ENCODE measurements at places on chromosomes 12 and 14. TPM values are rescaled to one million over a fixed set of nuclear protein-coding genes. Genes with fewer than 3 reads are reported as not detected.

DNA sequence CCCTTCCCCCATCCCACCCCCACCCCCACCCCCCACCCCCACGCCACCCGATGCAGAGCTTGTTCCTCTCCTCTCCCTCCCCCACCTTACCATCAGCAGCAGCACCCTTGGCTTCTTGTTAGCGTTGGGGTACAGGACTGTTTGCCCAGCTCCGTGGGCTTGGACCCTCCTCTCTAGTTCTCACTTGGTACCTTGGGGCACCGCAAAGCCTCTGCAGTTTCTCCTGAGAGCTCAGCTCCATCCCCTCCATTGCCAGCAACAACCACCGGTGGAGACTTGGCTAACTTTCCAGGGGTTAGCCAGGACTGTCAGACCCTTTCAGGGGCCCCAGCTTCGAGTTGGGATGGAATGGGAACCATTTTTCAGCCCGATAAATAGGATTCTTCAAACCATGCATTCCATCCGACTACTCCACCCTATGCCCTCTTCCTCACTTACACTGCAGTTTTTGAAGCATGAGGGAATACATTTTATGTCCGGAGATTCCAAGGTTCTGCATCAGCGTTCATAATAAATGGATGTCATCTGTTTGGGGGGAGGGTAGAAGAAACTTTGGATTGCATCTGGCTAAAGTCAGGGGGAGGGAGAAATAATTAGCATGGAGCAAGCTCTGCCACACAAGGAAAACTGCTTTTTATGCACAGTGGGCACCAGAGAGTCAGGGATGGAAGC, 1.1 kb downstream of the SCN8A start:
- no peak for DNase-seq

The TGM1 gene
- total RNA-seq: 3.0 TPM

GRCh38 chr14:74620497-74620921, 8.5 kb upstream of the LTBP2 start:
- DNase-seq: no peak

DNA sequence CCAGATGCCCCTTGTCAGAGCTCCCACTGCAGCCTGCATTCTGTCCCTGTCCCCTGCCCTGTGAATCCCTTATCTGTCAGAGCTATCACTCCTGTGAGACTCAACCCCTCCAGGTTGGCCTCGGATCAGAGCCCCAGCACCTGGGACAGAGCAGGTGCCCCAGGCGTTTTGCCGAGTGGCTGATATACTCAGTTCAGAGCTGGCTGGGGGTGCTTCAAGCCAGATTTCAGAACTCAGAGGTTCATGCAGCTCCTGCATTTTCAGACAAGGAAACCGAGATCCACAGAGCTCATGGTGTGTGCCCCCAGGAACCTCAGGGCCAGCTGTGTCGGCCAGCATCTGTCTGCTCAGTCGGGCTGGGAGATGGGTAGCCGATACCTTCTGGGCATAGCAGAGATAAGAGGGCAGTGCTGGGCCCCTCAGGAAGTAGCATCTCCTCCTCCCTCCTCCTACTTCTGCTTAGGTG, 228.0 kb upstream of the RTL1 start:
- no peak for DNase-seq

The GNB3 gene
- 3.3 TPM for total RNA-seq

DNA sequence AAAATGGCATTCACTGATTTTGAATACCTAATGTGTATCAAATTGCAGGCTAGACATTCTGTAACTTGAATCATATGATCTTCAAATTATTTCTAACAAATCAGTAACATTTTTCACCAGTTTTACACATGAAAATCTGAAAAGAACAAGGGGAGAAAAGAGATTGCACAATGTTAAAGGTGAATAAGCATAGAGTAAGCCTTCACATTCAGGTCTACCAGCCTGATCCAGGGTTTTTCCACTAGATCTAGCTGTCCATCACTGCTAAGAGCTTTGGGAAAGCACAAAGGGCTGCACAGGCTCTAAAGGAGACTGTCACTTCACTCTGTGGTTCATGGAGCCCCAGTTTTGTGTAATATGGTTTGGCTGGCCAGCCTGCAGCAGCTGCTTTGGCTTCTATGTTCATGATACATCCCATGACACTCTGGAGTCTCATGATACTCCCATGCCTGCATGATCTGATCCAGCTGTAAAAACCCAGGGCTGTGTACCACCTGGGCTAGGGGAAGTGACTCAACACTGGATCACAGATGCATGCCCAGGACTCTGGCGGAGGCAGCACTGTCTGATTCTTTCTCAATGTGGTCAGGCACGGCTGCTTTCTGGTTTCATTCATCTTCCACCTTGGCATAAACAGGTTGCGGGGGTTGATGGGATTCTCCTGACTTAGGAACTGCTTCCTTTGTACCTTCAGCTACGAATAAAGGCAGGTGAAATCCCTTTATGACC, 859.7 kb downstream of the GALC start:
- no peak for DNase-seq

DNA sequence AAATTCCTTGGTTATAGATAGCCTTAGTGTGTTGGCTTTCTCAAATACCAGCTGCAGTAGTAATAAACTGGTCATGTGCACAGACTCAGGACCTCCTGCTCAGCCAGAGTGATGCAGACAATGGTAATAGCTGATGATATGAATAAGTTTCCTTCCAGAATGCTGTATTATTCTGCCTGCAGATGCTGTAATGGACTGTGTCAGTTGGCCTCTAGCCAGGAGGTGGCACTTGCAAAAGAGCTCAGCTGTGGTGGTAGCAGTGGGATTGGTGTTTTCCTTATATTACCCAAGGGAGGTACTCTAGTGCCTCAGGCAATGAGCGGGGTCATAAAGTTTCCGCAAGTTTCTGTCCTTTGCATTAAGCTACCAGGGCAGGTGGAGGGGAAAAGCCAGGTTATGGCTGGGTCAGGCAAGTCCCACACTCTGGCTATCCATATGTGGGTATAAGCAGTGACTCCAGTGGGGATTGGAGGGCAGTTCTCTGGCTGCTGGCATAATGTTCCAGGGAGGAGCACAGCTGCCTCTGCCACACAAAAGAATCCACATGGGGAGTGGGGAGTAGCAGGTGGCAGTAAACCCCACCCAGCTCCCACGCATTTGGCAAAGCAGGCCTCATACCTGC, 14.0 kb upstream of the MUCL1 start:
- no peak for DNase-seq

DNA sequence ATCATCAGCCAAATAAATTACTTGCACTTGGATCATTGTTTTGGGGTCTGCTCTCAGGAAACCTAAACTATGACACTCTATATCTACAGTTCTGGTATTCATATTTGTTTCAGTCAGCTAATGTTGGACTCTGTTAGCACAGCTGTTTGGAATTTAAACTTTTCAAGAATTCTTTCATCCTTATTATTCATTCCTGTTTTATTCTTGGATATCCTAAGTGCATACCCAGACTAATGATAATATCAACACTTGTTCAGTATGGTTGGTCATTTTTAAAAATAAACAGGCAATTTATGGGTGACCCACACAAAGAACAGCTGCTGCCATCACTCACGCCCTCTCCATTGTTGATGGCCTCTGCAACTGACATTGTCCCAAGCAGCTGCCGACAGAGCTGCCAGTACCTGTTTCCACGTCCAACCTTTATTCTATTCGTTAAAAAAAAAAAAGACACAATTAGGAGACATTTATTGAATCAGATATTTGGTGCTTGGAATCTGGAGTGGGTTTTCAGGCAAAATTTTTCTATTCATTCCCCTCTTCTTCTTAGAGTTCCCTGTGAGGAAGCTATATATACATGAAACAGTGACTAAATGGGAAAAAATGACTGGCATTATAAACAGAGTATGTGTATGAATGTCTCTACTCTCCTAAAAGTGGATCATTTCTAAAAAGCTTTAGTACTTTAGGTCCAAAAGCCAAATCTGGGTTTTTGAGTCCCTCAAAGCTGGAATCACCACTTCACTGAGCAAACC, 252.1 kb upstream of the NAV3 start:
- DNase-seq: no peak

DNA sequence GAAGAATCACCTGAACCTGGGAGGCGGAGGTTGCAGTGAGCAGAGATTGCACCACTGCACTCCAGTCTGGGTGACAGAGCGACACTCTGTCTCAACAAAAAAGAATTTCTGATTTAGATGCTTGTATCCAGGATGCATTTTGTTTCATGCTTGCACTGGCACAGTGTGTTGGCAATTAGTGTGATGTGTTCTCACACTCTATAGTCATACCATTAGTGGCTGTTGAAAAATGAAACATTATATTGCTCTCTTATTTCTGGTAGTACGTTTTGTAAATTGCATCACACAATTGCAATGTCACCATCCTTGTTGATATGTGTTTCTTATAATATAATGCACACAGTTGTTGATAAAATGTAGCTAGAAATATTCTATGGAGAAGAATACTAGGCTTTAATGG, 51.3 kb upstream of the RMST start:
- no peak for DNase-seq

- DNase-seq: no peak
Measured at GRCh38 chr12:4870423-4870822, 39.3 kb upstream of the KCNA1 start.

DNA sequence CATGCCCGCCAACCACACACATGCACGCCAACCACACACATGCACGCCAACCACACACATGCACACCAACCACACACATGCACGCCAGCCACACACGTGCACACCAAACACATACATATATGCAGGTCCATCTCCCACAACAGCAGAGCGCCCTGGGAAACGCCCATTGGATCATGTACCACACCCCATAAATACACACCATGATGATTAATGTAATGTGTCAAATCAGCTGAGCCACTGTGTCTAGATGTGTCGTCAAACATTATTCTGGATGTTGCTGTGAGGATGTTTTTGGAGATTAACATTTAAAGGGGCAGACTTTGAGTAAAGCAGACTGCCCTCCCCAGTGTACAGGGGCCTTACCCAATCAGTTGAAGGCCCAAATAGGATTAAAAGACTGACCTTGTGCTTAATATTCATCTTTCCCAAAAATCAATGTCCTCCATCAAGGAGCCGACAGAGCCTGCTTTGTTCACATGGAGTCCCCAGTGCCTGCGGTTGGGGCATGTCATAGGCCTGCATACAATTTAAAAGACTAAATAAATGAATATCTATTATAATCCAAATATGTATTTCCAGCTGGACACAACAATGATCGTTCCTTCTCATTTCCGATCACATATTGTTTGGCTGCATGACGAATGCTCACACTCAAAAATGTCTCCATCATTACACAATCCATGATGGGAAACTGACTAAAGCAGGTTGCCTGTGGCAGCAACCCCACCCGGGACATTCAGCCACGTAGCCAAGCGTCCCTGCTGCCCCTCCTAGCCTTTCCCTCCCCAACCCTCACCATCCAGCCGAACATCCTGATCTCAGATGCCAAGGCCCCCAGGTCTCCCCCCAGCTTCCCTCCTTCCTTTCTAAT, 23.2 kb upstream of the BDKRB2 start:
- DNase-seq: no peak

DNA sequence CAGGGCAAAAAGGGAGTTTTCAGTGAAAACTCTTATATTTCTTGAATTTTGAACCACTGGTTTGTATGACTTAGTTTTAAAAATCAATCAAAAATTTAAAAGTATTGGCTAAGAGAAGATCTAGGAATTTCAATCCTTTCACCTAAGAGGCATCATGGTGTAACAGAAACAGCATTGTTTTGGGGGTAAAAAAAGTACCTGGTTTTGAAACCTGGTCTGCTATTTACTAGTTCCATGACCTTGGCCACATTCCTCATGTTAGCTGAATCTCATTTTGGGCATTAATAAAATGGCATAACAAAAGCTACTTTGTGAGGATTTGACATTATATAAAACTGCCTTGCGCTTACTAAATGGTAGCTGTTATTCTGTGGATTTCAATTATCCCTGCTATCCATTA, 16.7 kb upstream of the GNPNAT1 start:
- DNase-seq: no peak

The OR11G2 gene
- total RNA-seq: not detected

GRCh38 chr12:116026768-116027550, 250.5 kb downstream of the MED13L start:
- no peak for DNase-seq

DNA sequence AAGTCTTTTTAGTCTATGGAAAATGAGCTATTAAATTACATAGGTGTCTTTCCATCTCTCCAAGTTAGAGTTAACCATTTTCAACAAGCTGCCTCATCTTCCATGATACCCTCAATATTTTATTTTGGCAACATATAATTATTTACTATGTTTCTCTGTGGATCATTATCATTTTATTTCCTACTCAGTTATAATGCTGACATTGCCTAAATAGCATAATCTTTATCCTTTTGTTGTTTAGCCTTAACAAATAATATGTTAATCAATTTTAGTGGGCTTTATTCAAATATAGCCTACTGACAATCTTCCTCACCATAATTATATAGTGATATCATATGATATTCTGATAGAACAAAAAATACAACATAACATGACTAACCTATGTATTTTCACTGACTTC, 1044.8 kb upstream of the FOXG1 start:
- DNase-seq: no peak

DNA sequence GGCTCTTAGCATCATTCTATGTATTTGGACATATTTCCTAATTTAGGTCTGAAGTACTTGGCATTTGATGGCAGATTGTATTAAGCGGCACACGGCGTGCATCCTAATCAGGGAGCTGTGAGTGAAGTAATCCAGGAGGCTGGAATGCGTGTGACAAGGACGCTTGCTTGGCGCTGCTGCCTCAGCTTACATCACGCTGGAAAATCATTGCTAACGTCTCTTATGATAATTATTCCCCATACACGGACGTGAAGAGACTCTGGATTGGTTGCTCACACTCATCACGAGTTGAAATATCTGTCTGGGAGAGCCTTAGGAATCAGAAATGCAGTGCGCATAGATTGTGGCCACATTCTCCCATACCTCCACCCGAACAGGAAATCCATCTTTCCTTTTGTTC, 85.3 kb downstream of the FBXW8 start:
- DNase-seq: no peak

The GLI1 gene
- total RNA-seq: 6.2 TPM

GRCh38 chr14:98937021-98937420, 335.0 kb downstream of the BCL11B start:
- no peak for DNase-seq

- DNase-seq: no peak
Measured at GRCh38 chr12:15534322-15534721, 212.0 kb downstream of the PTPRO start.

The INHBC gene
- total RNA-seq: not detected

GRCh38 chr12:90679674-90680073, 275.3 kb downstream of the CCER1 start:
- no peak for DNase-seq

- no peak for DNase-seq
Measured at GRCh38 chr12:20778969-20779368, 31.5 kb upstream of the SLCO1B3 start.

- no peak for DNase-seq
Measured at GRCh38 chr12:96152164-96152563, 42.0 kb upstream of the ELK3 start.

DNA sequence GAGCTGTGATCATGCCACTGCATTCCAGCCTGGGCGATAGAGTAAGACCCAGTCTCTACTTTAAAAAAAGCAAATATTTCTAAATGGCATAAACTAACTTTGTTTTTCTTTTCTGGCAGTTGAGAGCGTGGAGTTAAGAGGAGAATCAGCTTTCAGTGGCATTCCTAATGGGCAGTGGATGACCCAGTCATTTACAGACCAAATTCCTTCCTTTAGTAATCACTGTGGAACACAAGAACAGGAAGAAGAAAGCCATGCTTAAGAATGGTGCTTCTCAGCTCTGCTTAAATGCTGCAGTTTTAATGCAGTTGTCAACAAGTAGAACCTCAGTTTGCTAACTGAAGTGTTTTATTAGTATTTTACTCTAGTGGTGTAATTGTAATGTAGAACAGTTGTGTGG, 21.2 kb downstream of the TDG start:
- no peak for DNase-seq

The PROX2 gene
- total RNA-seq: 0.06 TPM

Data from mucosa of gallbladder (tissue), 1 donor.